NK-92 treated with Interleukin-12 subunit alpha and Interleukin-12 subunit beta, amount 100 ng/mL, for 24 hours (cell line): ENCODE measurements at places on chromosomes 2 and 18.

DNA sequence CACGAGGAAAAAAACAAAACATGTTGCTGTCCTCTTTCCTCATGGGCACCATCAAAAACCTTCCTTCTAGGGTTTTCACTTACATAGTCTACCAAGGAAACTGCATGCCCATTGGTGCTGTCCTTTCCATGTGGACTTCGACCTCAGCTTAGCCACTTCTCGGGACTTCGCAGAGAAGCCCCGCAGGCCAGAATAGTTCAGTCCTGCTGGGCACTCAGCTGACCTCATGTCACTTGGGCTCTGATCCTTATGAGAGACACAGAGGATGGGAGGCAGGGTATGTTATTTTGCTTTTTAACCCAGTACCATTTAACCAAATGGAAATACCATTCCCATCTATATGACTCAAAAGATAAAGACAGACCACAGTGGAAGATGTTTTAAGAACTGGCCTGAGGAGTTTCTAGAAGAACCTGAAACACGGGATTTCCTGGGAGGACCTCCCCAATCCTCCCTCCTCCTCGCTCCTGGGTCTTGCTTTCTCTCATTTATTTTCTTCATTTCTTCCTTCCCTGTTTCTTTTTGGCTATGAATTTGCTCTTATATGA, 28.4 kb downstream of the AAK1 start:
- DNase-seq: no peak

DNA sequence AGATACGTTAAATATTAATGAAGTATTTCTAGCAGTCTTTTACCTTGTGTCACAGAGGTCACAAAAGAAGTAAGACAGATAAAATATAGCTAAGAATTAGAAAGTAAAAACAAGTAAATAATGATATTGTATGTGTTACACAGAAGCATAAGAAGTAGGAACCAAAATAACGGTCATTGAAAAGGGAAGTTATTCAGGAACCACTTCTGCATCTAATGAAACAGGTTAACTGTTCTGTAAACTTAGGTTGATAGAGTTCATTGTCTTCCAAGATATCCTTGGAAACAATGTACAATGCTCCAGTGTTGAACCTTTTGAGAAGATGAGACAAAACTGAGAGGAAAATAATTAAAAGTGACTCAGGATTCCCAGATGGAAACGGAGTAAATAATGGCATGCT, 57.1 kb upstream of the CD302 start:
- DNase-seq: no peak

GRCh38 chr2:227398684-227399670, 11.2 kb upstream of the SCYGR1 start:
- DNase-seq: no peak

GRCh38 chr2:112864072-112864471, 27.5 kb upstream of the IL1B start:
- no peak for DNase-seq

- no peak for DNase-seq
Observed at GRCh38 chr2:202317080-202317857, 51.7 kb downstream of the NOP58 start.

DNA sequence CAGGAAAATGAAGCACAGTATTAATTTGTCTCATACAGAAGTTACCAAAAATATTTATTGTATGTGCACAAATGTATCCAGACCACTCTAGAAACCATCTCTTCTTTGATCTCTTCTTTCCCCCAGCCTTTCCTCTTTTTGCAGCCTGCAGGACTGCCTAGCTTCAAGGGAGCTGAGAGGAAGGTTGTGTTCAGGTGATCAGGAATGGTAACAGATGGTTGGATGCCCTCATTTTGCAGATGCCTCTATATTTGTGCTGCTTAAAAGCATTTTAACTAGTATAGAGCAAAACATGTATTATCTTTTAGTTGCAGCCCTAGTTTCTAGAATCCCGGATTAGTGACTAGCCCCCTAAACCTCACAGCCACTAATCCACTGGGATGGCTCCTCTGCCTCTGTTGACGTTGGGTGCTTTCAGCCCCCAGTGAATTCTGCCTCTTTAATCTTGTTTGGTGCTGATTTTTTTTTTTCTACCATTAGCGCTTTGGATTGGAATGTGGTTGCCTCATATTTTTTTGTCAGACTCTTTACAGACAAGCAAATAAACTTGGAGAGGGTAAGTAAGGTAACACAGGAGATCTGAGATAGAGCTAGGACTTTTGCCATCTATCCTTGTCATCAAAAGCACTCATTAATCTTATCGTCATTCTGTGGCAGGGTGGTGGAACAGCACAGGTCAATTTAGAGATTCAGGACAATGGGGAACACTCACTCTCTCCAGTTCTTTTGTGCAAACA, 103.8 kb upstream of the NDUFV2 start:
- DNase-seq: no peak

- DNase-seq: no peak
Observed at GRCh38 chr2:69741229-69741574, 732 bp upstream of the ANXA4 start.

DNA sequence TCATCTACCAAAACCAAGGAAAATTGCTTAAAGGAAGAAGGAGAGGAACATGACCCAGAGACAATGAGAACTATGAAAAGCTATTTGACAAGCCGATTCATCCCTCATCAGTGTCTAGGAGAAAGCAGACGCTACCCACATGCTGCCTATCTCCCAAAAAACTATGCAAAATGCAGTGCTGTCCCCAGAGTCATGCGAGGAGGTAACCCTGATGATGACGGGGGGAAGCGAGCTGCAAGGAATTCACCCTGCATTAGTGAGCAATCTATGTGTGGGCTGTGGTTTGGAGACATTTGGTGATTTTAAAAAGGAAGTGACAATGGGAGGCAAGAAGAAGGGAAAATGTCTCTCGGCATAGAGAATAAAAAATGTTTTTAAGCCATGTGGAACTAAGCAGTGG, 472.7 kb downstream of the CMPK2 start:
- DNase-seq: no peak

DNA sequence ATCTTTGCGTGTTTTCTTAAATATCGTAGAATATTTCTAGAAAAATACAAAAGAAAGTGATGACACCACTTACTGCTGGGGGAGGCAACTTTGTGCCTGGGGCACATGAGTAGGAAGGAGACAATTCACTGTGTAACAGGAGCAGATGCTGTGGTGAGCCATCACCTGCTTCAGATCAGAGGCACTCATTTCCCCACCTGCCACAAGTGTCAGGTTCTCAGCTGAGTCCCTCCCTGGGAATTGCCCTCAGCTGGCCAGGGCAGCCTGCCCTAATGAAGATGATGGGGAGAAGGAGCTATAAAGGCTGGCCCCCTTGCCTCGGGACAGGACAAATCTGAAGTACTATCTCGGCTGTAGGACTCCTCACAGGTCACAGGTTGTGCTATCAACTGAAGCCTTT, 322.8 kb downstream of the STK39 start:
- DNase-seq: no peak

DNA sequence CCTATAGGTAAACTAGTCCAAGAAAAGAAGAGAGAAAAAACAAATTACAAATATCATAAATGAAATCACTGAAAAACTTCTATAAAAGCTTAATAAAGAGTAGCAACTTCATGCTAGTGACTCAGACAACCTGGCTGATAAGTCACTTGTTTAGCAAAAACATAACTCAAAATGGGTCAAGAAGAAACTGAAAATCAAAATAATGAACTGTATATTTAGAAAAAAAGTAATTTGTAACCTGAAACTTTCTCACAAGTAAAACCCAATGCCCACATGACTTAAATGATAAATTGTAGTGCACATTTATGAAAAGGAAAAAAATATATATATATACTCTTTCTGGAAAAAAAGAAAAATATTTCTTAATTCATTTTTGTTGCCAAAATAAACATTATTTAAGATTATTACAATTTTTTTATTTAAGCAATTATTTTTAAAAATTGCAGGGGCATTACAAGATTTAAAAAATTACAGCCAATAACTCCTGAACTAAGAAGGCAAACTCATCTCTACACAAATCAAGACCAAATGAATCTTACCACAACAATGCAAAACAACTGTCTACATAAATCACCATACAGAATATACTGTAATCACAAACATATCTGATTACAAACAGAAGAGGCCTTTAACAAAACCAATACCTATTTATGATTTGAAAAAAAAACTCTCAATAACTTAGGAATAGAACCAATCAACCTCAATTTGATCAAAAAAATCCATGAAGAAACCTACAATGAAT, 406.3 kb downstream of the CDH7 start:
- no peak for DNase-seq

GRCh38 chr2:180061085-180061484, 54.0 kb upstream of the CWC22 start:
- DNase-seq: no peak

- DNase-seq: no peak
Observed at GRCh38 chr18:36200354-36200771, 13.1 kb downstream of the MOCOS start.

DNA sequence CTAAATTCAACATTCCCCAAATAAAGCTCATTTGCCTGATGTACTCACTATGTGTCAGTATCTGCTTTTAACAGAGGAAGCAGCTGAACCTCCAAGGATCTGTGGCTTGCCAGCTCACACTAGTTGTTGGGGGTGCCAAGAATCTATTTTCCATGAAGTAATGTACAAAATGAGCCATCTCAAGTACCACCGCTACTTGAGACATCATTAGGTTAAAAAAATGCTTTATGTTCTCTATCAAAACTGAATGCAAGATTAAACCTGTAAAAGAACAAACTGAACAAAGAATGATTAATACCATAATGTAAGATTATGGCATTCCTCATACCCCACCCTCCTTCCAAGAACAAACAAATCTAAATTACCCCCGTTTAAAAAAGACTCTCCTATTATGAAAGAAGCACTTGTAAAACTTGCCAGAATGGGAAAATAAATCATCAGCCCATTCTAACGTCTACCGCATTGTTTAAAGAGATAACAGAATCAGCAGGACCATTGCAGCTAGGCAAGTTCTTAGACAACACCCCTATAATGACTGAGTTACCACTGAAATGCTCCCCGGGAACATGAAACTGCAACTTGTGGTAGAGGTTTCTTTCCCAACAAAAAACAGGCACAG, 471.6 kb downstream of the DLGAP1 start:
- no peak for DNase-seq
